Airway epithelial cell (primary cell): ENCODE measurements at places on chromosomes 16 and 17. TPM values are rescaled to one million over a fixed set of nuclear protein-coding genes. Genes with fewer than 3 reads are reported as not detected.

Gene CCDC154
- not detected in 2 replicates for total RNA-seq

Gene YPEL3
- 16.1 and 21.9 TPM in 2 replicates for total RNA-seq

Gene KRTAP4-9
- not detected in 2 replicates for total RNA-seq

Gene NIP7
- 24.7 and 33.1 TPM in 2 replicates for total RNA-seq

Gene GLIS2
- 2.1 and 3.2 TPM in 2 replicates for total RNA-seq

Gene SOX9
- 11.1 and 12.6 TPM in 2 replicates for total RNA-seq

Gene IL32
- 10.1 and 10.9 TPM in 2 replicates for total RNA-seq

Gene CCL14
- not detected in 2 replicates for total RNA-seq

Gene GH1
- not detected in 2 replicates for total RNA-seq

Gene PYY
- total RNA-seq: not detected in 2 replicates

Gene TRIM25
- 16.2 and 23.6 TPM in 2 replicates for total RNA-seq

Gene RCVRN
- total RNA-seq: not detected in 2 replicates

Gene C17orf75
- 14.4 and 18.0 TPM in 2 replicates for total RNA-seq

Gene LLGL2
- 47.7 and 48.8 TPM in 2 replicates for total RNA-seq

Gene GPATCH8
- 10.6 and 17.9 TPM in 2 replicates for total RNA-seq

Gene ADAP2
- 6.6 and 6.8 TPM in 2 replicates for total RNA-seq

Gene OMG
- not detected in 2 replicates for total RNA-seq

Gene COX6A2
- not detected in 2 replicates for total RNA-seq

Gene PITPNM3
- total RNA-seq: 15.6 and 25.0 TPM in 2 replicates

Gene TMEM88
- total RNA-seq: 0.63 TPM in 1 of 2 replicates, not detected in the other

Gene KRT31
- total RNA-seq: 0.05 and 0.28 TPM in 2 replicates

Gene TVP23A
- not detected in 2 replicates for total RNA-seq

Gene ARHGAP23
- 36.4 and 67.6 TPM in 2 replicates for total RNA-seq

Gene OR3A3
- total RNA-seq: not detected in 2 replicates

Gene CAPNS2
- 57.3 and 58.2 TPM in 2 replicates for total RNA-seq
